ENCODE measurements at places on chromosomes 7 and 10. TPM values are rescaled to one million over a fixed set of nuclear protein-coding genes. Genes with fewer than 3 reads are reported as not detected.

- no peaks in the 10 kb centered on the region for H3K4me1 ChIP-seq
- no peak overlapping the region for H3K27ac ChIP-seq
- peaks cover 2% of the 10 kb centered on the region for H3K27me3 ChIP-seq
- no peak overlapping the region for H3K4me3 ChIP-seq
These were observed 10.7 kb upstream of the SLIT1 start for GRCh38 chr10:97196223-97197029.

GRCh38 chr10:27794157-27794556 lies 48.5 kb upstream of the MKX start:
- DNase-seq: no peak
- H3K4me3 ChIP-seq: no peak overlapping the region
- no peaks in the 10 kb centered on the region for H3K4me1 ChIP-seq
- H3K27me3 ChIP-seq: no peaks in the 10 kb centered on the region

DNA sequence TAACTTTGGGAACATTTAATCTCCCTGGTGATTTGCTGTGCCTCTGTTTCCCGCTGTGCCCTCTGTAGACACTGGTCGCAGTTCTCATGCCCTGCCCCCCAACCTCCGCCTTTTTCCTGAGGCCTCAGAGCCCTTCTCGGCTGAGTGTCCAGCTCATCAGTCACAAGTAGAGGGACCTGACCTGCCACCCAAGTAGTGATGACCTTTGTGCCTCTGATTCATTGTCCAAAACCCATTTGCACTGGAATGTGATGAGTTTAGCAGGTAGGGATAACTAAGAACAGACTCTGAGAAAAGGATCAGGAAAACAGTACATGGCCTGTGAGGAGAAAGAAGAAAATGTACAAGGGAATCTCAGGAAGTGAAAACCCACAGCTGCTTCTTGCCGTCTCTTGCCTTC lies 58.8 kb downstream of the LANCL2 start:
- H3K4me1 ChIP-seq: no peaks in the 10 kb centered on the region
- no peaks in the 10 kb centered on the region for H3K36me3 ChIP-seq
- H3K27me3 ChIP-seq: no peaks in the 10 kb centered on the region
- no peak overlapping the region for H3K27ac ChIP-seq

DNA sequence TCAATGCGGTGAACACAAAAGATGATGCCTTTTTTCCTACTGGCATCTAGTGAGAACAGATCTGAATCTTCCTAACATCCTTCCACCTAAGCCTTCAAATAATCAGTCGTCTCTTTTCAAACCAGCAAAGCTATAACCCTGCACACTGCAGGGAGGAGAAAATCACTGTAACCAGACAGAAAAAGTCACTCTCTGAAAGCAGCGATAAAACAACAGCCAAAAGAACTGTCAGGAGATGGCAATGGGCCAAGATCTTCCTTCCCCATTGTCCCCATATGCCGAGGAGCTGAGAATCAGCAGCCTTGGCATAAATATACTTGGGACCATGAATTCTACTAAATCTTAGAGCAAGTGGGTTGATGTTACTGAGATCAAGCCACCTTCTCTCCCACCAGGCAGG lies 13.1 kb downstream of the FZD9 start:
- no peak for DNase-seq
- H3K36me3 ChIP-seq: peaks cover 22% of the 10 kb centered on the region
- H3K4me3 ChIP-seq: no peak overlapping the region
- no peak overlapping the region for H3K27ac ChIP-seq
- no peaks in the 10 kb centered on the region for H3K4me1 ChIP-seq

OR2A12 gene
- not detected for total RNA-seq

NME8 gene
- total RNA-seq: 1.2 TPM

IGF2BP3 gene
- 1.6 TPM for total RNA-seq

- no peaks in the 10 kb centered on the region for H3K4me1 ChIP-seq
- H3K36me3 ChIP-seq: no peaks in the 10 kb centered on the region
- no peak overlapping the region for H3K27ac ChIP-seq
- no peak overlapping the region for H3K4me3 ChIP-seq
- no peaks in the 10 kb centered on the region for H3K27me3 ChIP-seq
These were observed 82.2 kb downstream of the RAB11FIP2 start for GRCh38 chr10:117964536-117964935.

DNA sequence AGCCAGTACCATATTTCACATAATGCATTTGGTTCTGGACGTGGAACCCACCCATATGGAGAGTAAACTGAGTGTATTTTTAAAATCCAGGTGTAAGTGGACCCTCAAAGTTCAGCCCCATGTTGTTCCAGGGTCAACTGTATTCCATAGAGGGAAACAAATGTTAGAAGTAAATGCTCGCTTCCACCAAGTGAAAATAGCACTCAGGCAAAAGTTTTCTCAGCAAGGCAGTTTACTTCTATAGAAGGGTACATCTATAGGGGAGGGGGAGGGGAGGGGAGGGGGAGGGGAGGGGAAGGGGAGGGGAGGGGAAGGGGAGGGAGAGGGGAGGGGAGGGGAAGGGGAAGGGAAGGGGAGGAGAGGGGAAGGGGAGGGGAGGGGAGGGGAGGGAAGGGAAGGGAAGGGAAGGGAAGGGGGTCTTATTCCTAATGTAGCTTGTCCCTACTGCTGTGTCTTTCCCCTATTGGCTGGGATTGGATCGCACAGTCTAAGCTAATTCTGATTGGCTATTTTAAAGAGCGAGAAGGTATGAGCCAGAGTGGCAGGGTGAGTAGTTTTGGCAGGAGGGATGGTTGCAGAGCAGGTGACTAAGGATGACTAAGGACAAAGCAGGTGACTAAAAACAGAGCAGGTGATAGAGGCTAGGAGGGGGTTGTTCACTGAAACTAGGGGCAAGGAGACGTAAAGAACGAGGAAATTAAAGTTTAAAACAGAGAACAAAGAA lies 29.1 kb downstream of the GARIN1A start:
- no peak overlapping the region for H3K4me3 ChIP-seq
- no peaks in the 10 kb centered on the region for H3K4me1 ChIP-seq
- DNase-seq: no peak
- H3K36me3 ChIP-seq: no peaks in the 10 kb centered on the region
- peaks cover 2% of the 10 kb centered on the region for H3K27me3 ChIP-seq

GRCh38 chr7:131443496-131443895 lies 112.9 kb downstream of the PODXL start:
- no peak for DNase-seq
- H3K27me3 ChIP-seq: no peaks in the 10 kb centered on the region
- H3K27ac ChIP-seq: no peak overlapping the region
- no peaks in the 10 kb centered on the region for H3K36me3 ChIP-seq
- no peak overlapping the region for H3K4me3 ChIP-seq
- no peaks in the 10 kb centered on the region for H3K4me1 ChIP-seq

CYP3A7 gene
- not detected for total RNA-seq

DNA sequence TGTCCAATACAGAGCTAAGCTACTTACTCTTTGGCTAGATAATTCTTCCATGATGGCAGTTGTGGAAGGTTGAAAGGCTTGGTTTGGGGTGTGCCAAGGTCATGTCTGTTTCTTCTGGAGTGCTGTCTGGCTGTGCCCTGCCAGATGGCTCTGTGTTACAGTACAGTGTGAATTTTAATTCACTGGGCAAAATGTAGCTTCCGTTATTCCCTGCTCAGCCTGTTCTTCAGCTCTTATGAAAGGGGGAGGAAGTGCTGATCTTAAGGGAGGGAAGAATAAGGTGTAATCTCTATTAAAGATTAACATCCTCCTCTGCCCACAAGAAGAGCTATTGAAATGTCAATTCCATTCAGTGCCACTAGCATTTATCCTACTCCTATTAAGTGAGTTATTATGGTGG lies 52.2 kb downstream of the SND1 start:
- no peak overlapping the region for H3K27ac ChIP-seq
- DNase-seq: no peak
- H3K4me3 ChIP-seq: no peak overlapping the region
- H3K36me3 ChIP-seq: peaks cover 6% of the 10 kb centered on the region
- H3K27me3 ChIP-seq: no peaks in the 10 kb centered on the region
- no peaks in the 10 kb centered on the region for H3K4me1 ChIP-seq

GRCh38 chr7:25240340-25240739 lies 12.1 kb upstream of the NPVF start:
- no peaks in the 10 kb centered on the region for H3K36me3 ChIP-seq
- peaks cover 7% of the 10 kb centered on the region for H3K4me1 ChIP-seq
- no peak overlapping the region for H3K4me3 ChIP-seq
- DNase-seq: peak; percentile 63

GRCh38 chr10:76150139-76150875 lies 718.9 kb downstream of the LRMDA start:
- no peak for DNase-seq
- H3K27ac ChIP-seq: peak overlapping the region; percentile 41
- H3K4me1 ChIP-seq: peaks cover 7% of the 10 kb centered on the region
- H3K27me3 ChIP-seq: no peaks in the 10 kb centered on the region
- H3K36me3 ChIP-seq: no peaks in the 10 kb centered on the region

- no peaks in the 10 kb centered on the region for H3K36me3 ChIP-seq
- no peak overlapping the region for H3K4me3 ChIP-seq
- H3K27me3 ChIP-seq: no peaks in the 10 kb centered on the region
- H3K4me1 ChIP-seq: no peaks in the 10 kb centered on the region
- no peak for DNase-seq
These were observed 705.5 kb downstream of the POM121L12 start for GRCh38 chr7:53740971-53741370.

PIK3AP1 gene
- total RNA-seq: 23.4 TPM

GRCh38 chr10:36608251-36608650 lies 517.1 kb upstream of the ANKRD30A start:
- no peaks in the 10 kb centered on the region for H3K27me3 ChIP-seq
- no peaks in the 10 kb centered on the region for H3K36me3 ChIP-seq
- no peak overlapping the region for H3K4me3 ChIP-seq

- DNase-seq: no peak
- H3K27ac ChIP-seq: no peak overlapping the region
- no peaks in the 10 kb centered on the region for H3K4me1 ChIP-seq
These were observed 8.9 kb downstream of the COL1A2 start for GRCh38 chr7:94403546-94403945.

GRCh38 chr7:28093623-28094232 lies 86.9 kb downstream of the JAZF1 start:
- H3K4me3 ChIP-seq: no peak overlapping the region
- H3K27me3 ChIP-seq: no peaks in the 10 kb centered on the region
- no peaks in the 10 kb centered on the region for H3K36me3 ChIP-seq
- H3K4me1 ChIP-seq: no peaks in the 10 kb centered on the region
- peak; percentile 82 for DNase-seq

GRCh38 chr10:83262434-83262833 lies 876.9 kb upstream of the GHITM start:
- H3K27me3 ChIP-seq: no peaks in the 10 kb centered on the region
- H3K4me3 ChIP-seq: no peak overlapping the region
- H3K36me3 ChIP-seq: no peaks in the 10 kb centered on the region
- no peaks in the 10 kb centered on the region for H3K4me1 ChIP-seq
- H3K27ac ChIP-seq: no peak overlapping the region

OR9A2 gene
- 0.48 TPM for total RNA-seq

- H3K27ac ChIP-seq: no peak overlapping the region
- H3K4me1 ChIP-seq: no peaks in the 10 kb centered on the region
- peak; percentile 61 for DNase-seq
- H3K4me3 ChIP-seq: no peak overlapping the region
These were observed 18.1 kb upstream of the KNDC1 start for GRCh38 chr10:133141958-133142340.

ESYT2 gene
- 146 TPM for total RNA-seq

CARD11 gene
- 1.9 TPM for total RNA-seq

- peaks cover 5% of the 10 kb centered on the region for H3K4me1 ChIP-seq
- no peaks in the 10 kb centered on the region for H3K27me3 ChIP-seq
- no peak overlapping the region for H3K4me3 ChIP-seq
- no peak for DNase-seq
These were observed 70.6 kb downstream of the STK17A start for GRCh38 chr7:43653466-43653865.

GRCh38 chr10:29881336-29881771 lies 178.0 kb downstream of the JCAD start:
- DNase-seq: no peak
- H3K27me3 ChIP-seq: no peaks in the 10 kb centered on the region
- no peaks in the 10 kb centered on the region for H3K36me3 ChIP-seq
- no peak overlapping the region for H3K4me3 ChIP-seq
- peak overlapping the region; percentile 99 for H3K27ac ChIP-seq
- H3K4me1 ChIP-seq: peaks cover 4% of the 10 kb centered on the region

GRCh38 chr7:76316984-76317781 lies 14.7 kb downstream of the HSPB1 start:
- H3K36me3 ChIP-seq: no peaks in the 10 kb centered on the region
- no peak overlapping the region for H3K4me3 ChIP-seq
- peak; percentile 76 for DNase-seq
- peak overlapping the region; percentile 72 for H3K27ac ChIP-seq
- no peaks in the 10 kb centered on the region for H3K27me3 ChIP-seq

DNA sequence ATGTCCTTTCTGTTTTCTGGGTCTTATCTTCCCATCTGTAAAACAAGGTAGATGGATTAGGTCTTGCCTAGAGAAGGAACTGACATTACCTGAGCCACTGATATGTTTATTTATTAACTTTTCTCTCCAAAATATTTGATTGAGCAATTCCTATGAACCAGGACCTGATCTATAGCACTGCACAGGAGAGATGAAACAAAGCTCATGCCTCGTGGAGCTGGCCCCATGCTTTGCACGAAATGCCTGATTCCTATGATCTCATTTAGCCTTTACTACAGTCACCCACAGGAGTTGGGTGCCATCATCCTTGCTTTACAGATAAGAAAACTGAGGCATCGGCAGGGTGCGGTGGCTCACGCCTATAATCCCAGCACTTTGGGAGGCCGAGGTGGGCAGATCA lies 48.2 kb upstream of the ZMIZ1 start:
- no peak overlapping the region for H3K4me3 ChIP-seq
- H3K27me3 ChIP-seq: no peaks in the 10 kb centered on the region
- H3K27ac ChIP-seq: no peak overlapping the region
- no peaks in the 10 kb centered on the region for H3K4me1 ChIP-seq
- no peaks in the 10 kb centered on the region for H3K36me3 ChIP-seq

GIMAP7 gene
- total RNA-seq: 41.8 TPM

DNA sequence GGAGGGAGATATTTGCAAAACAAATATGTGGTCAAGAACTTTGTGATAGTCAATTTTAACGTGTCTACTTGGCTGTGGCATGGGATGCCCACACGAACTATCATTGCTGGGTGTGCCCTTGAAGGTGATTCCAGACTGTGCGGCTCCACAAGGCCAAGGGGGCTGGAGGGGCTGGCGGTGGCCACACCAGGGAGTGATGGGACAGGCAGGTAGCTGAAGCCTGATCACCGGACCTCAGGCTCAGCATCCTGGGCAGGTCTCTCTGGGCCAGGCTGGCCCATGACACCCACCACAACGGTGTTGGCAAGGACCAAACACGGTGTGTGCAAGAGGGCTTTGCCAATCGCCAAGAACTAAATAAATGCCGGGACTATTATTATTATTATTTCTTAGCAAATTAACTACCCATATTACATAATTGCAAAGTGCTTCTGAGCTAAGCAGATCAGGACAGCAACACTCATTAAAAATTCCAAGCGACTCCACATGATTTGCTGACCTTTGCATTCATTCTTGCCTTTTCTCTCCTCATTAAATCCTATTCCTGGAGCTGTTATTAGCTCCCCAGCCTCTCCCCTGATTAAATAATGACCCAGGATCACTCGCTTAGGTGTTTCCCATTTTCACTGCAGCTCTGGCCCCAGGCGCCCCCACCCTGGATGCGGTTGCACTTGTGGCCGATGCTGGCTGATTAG lies 35.4 kb upstream of the PPP2R2D start:
- no peaks in the 10 kb centered on the region for H3K36me3 ChIP-seq
- DNase-seq: peak; percentile 49
- H3K27ac ChIP-seq: no peak overlapping the region
